D341Med (cell line): ENCODE measurements at places on chromosomes 6 and 20.

GRCh38 chr20:45340236-45340847 is 7.9 kb downstream of the SDC4 start:
- no peak for DNase-seq

DNA sequence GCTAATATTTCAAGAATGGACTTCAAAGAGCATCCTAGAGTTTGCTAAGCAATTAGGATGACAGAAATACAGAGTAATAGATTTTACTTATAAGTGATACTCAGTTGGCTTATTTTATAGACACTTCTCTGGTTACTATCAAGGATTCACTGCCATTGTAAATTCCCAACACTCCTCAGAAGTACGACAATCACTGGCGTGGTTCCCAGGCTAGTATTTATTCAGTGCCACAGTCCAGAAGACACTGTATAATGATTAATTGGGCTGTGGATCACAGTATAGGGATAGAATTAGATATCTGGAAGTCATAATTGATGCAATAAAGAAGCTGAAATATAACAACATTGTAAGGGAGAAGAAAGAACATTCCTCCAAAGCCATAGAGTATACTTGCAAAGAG is 15.7 kb downstream of the MANEA start:
- no peak for DNase-seq

GRCh38 chr6:134669485-134669884 is 280.4 kb downstream of the ALDH8A1 start:
- DNase-seq: no peak

DNA sequence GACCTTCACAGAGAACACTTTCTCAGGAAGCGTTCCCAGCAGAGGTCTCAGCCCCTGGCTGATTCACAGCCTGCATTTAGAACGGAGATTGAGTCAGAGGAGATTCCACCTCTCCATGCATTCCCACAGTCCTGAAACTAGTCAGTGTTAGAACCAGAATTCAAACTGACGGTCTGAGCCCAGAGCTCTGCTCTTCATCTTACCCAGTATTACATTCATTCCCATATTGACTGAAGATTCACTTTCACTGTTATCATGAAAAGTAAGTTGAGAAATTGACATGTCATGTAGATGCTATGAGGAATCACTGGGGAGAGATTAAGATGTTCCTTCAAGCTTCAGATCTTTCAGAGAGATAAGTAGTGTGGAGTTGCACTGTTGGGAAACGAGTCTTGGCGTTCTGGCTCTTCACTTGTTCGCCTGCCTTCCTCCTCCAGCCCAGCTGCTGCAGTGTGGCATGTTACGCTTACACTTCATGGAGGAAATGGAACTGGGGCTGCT is 28.3 kb downstream of the MAS1 start:
- no peak for DNase-seq

GRCh38 chr6:31031095-31031494 is 20.8 kb downstream of the MUC22 start:
- DNase-seq: no peak

DNA sequence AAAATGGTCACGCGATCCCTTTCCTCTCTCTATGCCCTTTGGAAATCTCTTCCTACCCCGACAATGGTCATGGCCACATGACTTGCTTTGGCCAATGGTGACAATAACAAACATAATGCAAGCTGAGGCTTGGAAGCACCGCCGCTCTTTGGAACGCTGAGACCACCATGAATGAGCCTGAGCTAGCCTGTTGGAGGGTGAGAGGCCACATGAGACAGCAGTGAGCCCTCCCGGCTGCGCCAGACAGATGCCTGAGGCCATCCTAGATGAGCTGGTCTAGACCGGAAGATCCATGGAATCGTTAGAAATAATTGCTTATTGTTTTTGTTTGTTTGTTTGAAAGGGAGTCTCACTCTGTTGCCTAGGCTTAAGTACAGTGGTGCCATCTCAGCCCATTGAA is 64.2 kb downstream of the STK35 start:
- DNase-seq: no peak

- no peak for DNase-seq
Observed at GRCh38 chr6:121437851-121438651, 2.6 kb downstream of the GJA1 start.

DNA sequence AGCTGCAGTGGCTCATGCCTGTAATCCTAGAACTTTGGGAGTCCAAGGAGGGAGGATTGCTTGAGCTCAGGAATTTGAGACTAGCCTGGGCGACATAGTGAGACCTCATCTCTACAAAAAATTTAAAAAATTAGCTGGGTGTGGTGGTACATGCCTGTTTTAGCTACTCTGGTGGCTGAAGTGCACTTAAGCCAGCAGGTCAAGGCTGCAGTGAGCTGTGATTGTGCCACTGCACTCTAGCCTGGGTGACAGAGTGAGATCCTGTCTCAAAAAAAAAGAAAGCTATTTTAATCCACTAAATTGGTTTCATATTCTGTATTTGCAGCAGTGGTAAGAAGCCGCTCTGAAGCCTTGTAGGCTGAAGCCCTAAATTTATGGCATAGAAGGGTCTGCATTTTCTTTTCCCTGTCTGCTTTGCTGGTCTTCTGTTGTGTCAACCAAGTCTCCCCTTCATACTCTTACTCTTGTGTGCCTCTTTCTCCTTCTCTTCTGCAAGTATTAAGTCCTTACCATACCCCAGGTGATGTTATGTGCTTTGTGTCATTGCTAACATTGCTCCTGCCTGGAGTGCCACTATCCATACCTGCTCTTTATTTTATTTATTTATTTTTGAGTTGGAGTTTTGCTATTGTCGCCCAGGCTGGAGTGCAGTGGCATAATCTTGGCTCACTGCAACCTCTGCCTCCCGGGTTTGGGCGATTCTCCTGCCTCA is 70.9 kb downstream of the MYO6 start:
- no peak for DNase-seq

DNA sequence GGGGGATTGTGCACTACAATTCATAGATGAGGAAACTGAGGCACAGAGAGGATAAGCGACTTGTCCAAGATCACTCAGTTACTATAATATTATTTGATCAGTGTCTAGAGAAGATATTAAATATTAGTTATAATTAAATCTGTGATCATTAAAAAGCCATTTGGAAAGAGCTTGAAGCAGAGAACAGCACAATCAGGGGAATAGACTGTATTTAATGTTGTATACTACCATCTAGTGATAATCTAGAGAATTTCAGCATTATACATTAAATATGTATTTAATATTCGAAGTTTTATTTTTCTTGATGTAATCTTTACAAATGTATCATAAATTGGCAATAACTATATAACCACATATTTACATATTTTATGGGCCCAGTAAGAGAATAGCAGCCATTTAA is 20.1 kb upstream of the MTCL3 start:
- DNase-seq: no peak

- no peak for DNase-seq
Observed at GRCh38 chr20:46683939-46684750, 5.1 kb downstream of the TP53RK start.

DNA sequence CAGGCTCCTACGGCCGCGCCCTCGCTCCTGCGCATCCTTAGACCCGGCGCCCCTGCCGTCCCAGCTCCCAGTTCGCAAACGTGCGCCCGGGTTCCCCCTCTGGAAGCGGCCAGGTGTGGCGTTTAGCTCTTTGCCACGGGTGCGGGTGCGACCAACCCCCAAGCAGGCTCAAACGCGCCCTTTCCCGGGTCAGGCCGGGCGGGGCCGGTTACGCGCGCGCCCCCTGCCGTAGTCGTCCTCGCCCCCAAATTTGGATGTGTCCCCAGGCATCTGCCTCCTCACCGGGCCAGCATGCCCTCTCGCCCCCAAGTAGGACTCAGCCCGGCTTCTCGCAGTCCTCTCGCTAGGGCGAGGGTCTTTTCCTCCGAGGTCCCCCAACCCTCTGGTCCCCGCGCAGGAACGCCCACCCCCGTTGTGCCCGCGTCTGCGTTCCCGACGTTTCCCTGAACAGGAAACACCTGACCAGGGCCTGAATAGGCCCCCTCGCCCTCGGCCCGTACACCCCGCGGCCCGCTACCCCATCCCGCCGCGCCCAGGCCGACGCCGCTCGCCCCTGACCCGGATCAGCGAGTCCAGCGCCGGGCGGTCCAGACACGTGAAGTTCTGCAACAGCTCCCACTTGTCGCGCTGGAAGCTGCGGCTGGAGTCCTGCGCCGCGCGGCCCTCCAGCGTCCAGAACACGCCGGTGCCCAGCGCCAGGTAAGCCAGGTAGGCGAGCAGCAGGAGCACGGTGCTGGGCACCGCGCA is 520 bp downstream of the KCNK17 start:
- peak; percentile 41 for DNase-seq

DNA sequence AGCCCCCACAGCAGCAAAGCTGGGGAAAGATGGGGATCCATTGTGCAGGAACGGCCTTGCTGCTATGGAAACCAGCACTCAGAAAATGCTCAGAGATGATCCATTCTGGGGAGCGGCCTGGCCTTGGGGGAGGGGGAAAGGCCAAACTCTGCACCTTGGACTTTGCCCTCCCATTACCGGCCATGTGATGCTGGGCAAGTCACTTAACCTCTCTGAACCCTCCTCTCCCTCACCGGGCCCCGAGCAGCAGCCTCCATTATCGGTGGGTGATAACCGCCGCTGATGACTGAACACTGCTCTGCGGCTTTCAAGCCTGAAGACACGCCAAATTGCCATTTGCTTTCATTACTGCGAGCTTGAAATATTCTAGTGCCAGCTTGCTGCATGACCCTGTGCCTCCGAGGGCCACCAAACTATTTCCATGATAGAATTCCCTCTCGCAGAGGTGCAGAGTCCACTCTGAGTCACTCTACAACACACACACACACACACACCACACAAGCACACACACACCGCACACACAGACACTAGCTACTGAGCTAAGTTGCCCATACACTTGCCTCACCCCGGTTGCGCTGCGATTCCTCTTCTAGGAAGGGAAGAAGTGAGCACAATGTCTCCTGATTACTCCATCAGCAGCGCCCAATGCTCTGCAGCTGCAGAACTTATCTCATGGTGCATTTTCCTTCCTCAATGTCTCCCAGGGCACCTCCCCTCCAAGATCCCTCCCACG is 20.6 kb upstream of the SIRPA start:
- DNase-seq: no peak

- no peak for DNase-seq
Observed at GRCh38 chr20:37305839-37306238, 16.4 kb downstream of the MANBAL start.

GRCh38 chr6:1310628-1311399 is 1.1 kb upstream of the FOXQ1 start:
- DNase-seq: peak; percentile 57

- DNase-seq: no peak
Observed at GRCh38 chr6:169132352-169132940, 121.2 kb downstream of the THBS2 start.

- DNase-seq: no peak
Observed at GRCh38 chr6:117451671-117452070, 25.9 kb upstream of the ROS1 start.

DNA sequence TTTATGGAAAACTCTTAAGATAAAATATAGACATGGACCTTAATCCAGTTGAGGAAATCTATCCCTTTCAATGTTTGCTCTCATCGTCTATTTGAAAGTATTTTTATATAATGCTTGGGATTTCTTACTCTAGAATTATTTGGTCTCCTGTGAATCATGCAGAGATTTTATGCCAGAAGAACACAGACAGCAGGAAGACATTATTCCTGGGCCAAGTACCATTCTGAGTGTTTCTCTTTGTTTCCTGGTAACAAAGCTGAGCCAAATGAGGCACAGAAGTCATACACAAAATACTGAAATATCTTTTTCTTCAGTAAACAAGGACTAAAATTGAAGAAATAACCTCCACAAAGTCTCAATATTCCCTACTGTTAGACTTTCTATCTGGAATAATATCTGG is 538.2 kb upstream of the EYS start:
- DNase-seq: no peak

DNA sequence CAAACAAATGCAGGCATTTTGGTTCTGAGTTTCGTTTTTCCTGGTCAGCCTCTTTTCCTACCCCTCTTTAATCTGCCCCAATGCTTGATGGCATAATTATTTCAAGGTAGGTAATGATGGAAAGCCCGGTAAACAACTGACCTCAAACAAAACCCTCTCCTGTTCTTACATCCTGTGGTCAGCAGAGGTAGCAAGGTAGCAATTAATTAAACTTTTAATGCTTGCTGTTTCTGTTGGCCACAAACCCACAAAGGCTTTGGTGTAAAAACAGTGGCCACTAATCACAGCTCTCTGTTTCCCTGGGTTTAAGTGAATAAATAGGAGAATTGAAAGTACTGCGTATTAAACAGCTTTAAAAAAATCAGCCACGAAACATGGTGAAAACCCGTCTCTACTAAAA is 261.5 kb upstream of the SOX4 start:
- DNase-seq: no peak

DNA sequence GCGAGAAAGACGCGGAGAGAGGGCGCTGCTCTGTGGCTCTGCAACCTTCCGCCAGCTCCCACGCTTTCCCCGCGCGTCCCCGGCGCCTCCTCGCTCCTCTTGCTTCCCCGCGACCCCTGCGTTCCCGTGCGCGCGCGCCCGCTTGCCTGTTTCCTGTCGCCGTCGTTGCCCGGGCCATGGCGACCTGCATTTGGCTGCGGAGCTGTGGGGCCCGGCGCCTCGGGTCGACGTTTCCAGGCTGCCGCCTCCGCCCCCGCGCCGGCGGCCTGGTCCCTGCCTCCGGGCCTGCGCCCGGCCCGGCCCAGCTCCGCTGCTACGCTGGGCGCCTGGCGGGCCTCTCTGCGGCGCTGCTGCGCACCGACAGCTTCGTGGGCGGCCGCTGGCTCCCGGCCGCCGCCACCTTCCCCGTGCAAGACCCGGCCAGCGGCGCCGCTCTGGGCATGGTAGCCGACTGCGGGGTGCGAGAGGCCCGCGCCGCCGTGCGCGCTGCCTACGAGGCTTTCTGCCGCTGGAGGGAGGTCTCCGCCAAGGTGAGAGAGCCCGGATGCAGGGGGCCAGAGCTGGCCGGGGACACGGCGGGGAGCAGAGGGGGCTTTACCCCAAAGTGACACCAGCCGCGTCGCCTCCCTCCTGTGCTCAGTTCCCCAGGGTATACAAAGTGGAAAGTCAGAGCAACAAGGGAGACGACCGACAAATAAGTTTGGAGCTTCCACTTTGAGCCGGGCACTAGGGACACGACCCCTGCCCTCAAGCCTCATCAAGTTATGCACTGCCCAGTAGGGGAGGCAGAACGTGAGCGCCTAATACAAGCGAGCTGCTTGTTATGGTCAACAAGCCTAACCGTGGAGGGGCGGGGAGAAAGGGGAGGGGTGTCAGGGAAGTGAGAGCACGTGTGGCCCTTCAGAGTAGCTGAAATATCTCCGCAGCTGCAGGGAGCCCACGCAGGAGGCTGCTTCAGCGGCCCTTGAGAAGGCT is at the start of gene ALDH5A1:
TSS of gene ALDH5A1 (plus strand) at position 149 of the 975 bp plus-strand sequence. CDS start at position 177, 28 bp downstream.
- peak; percentile 87 for DNase-seq

- no peak for DNase-seq
Observed at GRCh38 chr6:156028335-156029131, 572.9 kb upstream of the NOX3 start.

GRCh38 chr6:134732763-134733162 is 217.1 kb downstream of the ALDH8A1 start:
- DNase-seq: no peak

GRCh38 chr6:69349771-69350170 is 447.0 kb downstream of the LMBRD1 start:
- DNase-seq: no peak

- DNase-seq: no peak
Observed at GRCh38 chr6:143449082-143449713, 1.3 kb downstream of the ADAT2 start.
